ENCODE measurements at places on chromosomes 6 and 20.
A peak's percentile ranks its signal among the peaks of the same experiment; 100 is the strongest.

DNA sequence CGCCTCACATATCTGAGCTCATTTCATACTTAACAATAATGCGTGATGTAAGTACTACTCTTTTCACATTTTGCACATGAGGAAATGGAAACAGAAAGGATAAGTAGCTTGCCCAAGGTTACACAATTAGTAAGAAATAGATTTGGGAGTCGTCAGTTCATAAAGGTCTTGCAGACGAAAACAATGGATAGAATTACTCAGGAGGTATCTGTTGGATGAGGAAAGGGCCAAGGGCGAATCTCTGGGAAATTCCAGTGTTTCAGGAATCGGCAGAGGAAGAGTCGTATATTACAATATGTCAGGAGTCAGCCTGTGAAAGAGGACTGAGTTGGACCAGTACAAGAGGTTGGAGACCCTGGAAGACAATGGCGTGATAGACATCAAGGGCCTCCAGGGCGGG, 12.8 kb upstream of the EDN1 start:
- DNase-seq, result no peak

GRCh38 chr6:83860782-83861495, 1.4 kb downstream of the CYB5R4 start:
- DNase-seq, result no peak

DNA sequence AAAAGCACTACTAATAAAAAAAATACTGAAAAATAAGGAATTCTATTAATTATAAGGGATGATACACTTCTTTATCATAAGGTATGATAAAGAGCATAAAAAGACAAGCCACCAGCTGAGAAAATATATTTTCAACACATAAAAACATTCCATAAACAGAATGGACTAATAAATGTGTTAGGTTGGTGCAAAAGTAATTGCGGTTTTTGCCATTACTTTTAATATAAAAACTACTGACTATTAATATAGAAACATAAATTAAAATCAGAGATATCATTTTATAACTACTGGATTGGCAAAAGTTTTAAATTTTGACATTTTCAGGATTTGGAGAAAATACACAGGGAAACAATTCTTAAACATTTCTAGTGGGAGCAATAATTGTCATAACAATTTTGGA, 37.1 kb upstream of the FKBP1C start:
- no peak for DNase-seq

GRCh38 chr6:42131531-42131930, 10.9 kb downstream of the C6orf132 start:
- no peak for DNase-seq

- DNase-seq, result no peak
Observed at GRCh38 chr20:44092551-44093248, 94.3 kb downstream of the JPH2 start.

DNA sequence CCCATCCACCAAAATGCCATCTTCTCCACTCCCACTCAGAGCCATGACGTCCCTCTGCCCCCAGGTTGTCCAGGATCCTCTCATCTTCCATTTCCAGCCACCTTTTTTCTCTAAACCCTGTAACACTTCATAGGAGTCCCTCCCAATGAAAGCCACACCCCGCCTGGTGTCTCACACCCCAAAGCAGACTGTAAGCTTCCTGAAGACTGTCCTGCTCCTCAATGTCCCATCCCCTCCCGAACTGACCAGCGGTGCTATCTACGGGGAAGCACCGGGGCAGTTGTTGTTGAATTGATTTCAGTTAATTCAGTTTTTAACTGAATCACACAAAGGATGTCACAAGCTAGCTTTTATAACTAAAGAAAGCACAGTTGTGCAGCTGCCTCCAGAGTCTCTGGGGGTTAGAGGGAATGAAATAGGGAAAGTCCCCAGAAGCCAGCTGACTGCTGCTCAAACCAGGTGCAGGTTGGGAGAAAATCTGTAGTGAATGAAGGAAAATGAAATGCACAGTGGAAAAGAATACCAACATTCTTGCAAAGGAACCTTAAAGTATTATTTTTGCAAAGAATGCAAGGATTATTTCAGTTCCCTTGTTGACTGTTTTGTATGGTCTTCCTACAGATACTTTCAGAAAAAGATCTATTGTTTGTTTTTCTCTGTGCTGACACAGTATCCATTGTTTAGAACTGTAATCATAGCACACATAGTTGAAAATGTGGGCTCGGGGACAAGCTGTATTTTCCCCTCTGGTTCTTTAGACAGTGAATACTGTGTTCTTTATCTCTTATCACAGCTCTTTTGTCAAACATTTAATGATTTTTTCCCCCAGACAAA, 222.6 kb upstream of the QKI start:
- DNase-seq, result no peak

- DNase-seq, result no peak
Observed at GRCh38 chr6:37134396-37135191, 35.4 kb upstream of the PIM1 start.

- no peak for DNase-seq
Observed at GRCh38 chr6:170035044-170035443, 255.8 kb downstream of the DLL1 start.

DNA sequence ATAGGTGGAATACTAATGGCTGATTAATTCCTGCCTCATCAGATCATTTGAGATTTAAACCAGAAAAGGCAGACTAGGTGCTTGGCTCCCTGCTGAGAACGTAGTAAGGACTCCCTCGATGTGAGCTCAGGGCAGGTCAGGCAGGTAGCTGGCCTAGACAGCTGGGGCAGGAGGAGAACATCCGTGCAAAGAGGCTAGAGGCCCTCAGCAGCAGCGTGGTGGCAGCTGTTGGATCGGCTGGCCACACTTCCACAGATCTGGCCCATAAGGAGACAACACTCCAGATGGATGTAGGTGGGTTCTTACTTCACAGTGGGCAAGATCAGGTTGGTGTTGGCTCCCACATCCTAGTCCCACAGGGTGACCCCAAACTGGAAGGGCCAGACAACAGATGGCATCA, 38.5 kb downstream of the EYA2 start:
- no peak for DNase-seq

GRCh38 chr6:2861822-2862164, 20.1 kb upstream of the SERPINB1 start:
- DNase-seq, result no peak

GRCh38 chr6:36220226-36220625, 23.7 kb downstream of the BRPF3 start:
- no peak for DNase-seq

- no peak for DNase-seq
Observed at GRCh38 chr20:37160683-37161082, 18.4 kb upstream of the RPN2 start.

DNA sequence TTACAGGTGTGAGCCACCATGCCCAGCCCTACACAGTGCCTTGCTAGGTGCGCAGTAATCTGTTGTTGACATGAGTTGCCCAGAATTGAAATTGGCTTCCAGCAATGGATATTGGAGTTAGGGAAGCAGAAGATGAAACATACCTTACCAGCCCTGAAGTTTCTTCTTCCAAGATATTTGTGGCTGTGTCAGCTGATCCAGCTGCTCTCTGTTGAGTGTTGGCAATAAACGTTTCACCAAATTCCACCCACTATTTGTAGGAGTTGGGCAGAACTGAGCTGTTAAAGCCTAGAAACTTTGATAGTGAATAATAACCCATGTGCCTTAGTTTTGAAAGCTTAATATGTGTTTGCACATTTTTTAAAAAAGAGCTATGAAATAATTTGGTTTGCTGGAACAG, 218.2 kb upstream of the SNX9 start:
- no peak for DNase-seq

DNA sequence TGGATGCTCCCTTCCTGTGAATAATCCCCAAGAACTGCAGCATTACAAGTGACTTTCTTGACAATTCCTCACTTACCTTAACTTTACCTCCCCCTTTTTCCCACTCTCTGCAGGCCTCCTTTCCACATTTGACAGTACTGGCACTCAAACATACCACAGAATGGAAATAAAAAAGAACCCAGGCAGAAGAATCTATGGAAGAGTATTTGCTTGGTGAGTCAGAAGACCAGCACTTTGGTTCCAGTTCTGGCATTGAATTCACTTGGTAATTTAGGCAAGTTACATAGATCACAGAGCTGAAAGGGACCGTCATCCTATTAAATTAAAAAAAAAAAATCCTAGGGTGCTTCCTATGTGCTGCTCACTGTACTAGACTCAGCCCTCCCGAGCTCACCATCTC, 55.0 kb downstream of the BTBD9 start:
- no peak for DNase-seq

DNA sequence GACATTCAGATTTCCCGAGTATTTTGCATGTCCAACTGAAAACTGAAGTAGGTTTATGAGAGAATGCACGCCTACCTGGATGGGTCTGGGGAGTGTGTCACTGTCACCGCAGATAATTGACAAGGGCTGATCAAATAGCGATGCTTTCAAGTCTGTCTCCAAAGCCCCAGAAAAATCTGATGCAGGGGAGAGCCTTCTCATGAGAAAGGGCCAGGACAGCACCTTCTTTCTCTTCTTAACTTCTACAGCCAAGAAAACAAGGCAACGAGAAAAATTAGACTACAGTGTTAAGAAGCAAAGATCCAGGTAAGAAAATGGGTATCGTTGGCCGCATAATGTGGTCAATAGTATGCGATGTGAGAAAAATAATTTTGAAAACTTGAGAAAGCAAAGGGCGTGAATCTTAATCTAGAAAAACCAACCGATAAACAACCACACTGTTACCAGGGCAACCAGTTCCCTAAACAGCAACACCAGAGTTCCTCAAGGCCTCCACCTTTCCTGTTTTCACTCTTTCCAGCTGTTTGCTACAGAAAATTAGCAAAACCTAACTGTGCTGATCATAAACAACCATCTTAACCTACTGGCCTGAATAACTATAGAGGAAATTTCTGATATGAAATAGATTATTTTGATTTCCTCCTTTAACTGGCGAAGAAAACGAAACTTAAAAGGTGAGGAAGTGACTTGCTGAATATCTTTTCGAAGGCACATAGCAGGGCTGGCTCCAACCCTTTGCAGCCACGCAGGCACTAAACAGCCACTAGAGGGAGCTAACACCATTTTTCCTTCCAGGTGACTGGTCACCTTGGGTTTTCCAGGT, 2.6 kb downstream of the TAGAP start:
- DNase-seq, result peak; percentile 62

DNA sequence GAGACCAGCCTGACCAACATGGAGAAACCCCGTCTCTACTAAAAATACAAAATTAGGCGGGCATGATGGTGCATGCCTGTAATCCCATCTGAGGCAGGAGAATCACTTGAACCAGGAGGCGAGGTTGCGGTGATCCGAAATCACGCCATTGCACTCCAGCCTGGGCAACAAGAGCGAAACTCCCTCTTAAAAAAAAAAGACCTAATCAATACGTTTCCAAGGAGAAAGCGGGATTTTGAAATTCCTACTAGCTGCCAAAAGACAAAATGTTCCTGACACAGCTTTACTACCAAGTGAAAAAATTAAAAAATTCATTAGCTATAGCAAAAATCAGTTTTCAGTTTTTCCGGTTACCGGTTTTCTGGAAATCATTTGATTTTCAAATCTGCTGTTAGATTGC, 129.3 kb downstream of the SCAF8 start:
- DNase-seq, result no peak

GRCh38 chr6:87152526-87152955, 2.8 kb upstream of the ZNF292 start:
- peak; percentile 66 for DNase-seq

- no peak for DNase-seq
Observed at GRCh38 chr20:61829526-61829925, 236.2 kb downstream of the TAF4 start.

GRCh38 chr6:168410554-168411011, 30.4 kb upstream of the SMOC2 start:
- no peak for DNase-seq

DNA sequence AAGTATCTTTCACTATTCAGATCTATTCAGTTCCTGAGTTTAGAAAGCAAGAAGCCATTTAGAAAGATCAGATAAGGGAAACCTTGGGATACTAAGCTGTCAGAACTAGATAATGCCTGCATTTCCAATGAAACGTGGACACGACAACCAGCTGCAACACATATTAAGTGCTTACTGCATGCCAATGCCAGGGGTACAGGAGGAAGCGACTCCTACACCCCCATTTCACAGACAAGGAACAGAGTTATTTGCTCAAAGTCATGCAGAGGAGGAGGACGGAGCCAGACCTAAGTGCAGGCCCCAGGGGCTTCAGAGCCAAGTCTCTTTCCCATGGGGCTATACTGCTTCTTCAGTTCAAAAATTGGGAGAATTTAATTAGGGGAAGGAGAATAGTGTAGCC, 62.4 kb downstream of the PREX1 start:
- no peak for DNase-seq

DNA sequence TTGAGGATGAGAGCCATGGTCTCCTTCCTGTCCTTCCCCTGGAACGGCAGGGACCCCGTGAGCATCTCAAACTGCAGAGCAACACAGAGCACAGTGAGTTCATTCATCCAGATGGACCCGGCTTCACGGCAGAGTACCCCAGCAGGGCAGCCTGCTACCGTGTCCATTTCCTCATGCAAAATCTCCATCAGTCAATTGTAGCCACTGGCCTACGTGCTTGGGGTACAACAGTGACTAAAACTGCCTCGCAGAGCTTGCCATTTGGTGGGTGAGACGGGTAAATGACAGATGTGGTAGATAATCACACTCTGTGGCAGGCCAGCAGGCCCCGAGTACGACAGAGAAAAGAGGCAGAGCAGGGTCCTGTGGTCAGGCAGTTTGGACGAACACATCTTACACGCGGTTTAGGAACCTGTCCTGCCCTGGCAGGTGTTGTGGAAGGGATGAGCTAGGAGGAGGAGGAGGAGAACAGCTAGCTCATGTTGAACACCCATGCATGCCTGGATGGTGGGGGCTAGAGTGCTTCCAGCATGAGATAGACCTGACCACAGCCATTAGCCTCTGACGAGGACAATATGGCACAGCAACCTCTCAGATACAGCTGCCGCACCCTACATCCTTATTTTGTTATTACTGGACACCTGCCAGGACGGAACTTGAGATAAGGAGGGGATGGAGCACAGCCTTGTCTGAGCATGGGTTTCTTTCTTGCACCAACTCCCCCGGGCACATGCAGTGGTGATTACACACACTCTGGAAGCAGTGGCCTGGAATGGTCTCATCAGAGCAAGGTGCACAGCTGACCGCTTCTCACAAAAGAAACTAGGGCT, 95.6 kb downstream of the RAMACL start:
- no peak for DNase-seq

DNA sequence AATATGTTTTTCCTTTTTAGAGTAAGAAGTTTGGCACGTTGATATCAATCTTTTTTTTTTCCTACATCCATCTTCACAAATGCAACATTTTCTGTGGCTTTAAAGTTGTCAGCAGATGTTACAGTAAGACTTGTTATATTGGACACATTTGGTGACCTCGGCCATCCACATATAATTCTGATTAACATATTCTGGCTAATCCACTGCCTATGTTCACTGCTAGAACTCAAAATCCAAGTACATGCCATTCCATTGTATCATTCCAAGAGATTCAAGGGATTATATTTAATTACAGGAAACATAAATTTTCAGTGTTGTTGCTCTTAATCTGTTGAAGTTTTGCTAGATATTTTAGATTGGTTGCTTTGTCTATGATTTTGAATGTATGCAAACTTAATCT, 367.6 kb downstream of the TENT5A start:
- no peak for DNase-seq

GRCh38 chr6:70601014-70601413, 34.3 kb downstream of the SDHAF4 start:
- no peak for DNase-seq
